Sciatic nerve (tissue), 2 donors: ENCODE measurements at places on chromosomes 5 and 9. TPM values are rescaled to one million over a fixed set of nuclear protein-coding genes. Genes with fewer than 3 reads are reported as not detected.
A peak's percentile ranks its signal among the peaks of the same experiment; 100 is the strongest.

DIRAS2 gene
- 5.8 TPM for total RNA-seq

GDA gene
- 2.4 TPM for total RNA-seq

CATSPER3 gene
- 0.80 TPM for total RNA-seq

PAEP gene
- total RNA-seq = not detected

SHOC1 gene
- total RNA-seq = not detected

PHYHD1 gene
- 38.7 TPM for total RNA-seq

HRCT1 gene
- total RNA-seq = 4.5 TPM

FST gene
- 27.6 TPM for total RNA-seq

ZNF483 gene
- 20.1 TPM for total RNA-seq

SLC6A7 gene
- total RNA-seq = not detected

CARD6 gene
- 10.9 TPM for total RNA-seq

KLHL9 gene
- total RNA-seq = 26.3 TPM

BSPRY gene
- total RNA-seq = 0.22 TPM

ABLIM3 gene
- total RNA-seq = 67.6 TPM

FBXW2 gene
- total RNA-seq = 65.5 TPM

RIOK2 gene
- 17.9 TPM for total RNA-seq

DNA sequence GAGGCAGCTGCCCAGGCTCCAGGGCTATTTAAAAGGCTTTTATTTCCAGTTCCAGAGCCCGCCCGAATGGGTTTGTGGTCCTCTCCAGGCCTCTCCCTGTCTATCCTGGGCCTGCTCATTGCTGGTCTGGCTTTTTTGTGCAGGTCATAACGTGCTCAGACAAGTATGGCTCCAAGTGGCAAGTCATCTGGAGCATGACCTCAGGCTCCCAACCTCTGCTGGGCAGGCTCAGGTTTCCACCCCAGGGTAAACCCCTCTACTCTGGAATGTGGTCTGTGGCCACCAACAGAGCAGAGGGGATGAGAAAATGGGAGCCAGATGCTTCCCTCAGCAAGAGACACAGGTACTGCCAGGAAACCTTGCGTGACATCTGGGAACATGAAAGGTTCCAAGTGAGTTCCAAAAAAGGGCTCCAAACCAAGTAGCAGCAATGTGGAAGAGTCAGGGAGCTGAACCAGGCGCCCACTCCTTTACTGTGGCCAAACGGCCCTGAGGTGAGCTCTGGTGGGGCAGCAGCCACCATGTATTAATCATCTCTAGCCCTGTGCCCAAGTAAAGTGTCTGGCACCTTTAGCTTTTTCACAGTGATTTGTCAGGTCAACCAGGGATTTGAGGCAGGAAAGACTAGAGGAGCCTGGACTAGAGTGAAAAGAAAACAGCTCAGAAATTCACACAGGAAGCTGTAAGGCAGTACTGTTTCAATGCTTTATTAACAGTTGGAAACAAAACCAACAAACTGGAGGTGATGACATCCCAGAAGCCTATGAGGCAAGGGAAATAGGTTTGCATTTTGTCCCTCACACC, 25.7 kb downstream of the PCDHGC5 start:
- DNase-seq = no peak

DNA sequence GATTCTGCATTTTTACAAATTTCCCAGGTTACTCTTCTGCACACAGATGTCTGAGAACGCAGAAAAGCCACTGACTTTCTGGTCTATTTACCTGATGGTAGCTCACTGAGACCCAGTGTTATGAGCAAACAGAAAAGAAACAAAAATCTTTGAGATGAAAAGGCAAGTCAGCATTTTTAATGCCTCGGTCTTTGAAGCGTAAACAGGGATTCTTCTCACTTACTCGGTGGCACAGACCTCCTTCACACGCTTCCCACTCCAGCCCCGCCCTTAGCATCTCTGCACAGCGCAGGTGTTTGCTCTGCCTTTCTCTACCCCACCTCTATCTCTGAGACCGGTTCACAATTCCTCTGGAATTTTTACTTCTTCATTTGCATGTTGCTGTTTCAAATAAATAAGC, 195.0 kb upstream of the IRX1 start:
- no peak for DNase-seq

DNA sequence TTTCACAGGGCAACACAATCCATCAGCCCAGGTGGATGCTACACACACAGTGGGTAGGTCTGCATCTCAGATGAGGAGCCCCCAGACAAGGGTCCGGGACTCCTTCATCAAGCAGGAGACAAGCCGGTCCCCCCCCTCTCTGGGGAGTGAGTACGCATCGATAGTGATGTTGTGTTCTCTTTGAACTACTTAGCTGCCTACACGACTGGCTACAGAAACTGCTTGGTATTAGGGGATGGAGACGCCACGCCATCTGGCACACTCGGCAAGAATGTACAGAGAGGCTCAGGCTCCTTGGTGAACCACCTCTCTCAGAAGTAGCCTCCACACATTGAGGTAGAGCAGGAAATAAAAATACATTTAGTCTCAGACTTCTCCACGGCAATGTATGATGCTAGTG, 179.8 kb downstream of the CNTNAP3 start:
- no peak for DNase-seq

DNA sequence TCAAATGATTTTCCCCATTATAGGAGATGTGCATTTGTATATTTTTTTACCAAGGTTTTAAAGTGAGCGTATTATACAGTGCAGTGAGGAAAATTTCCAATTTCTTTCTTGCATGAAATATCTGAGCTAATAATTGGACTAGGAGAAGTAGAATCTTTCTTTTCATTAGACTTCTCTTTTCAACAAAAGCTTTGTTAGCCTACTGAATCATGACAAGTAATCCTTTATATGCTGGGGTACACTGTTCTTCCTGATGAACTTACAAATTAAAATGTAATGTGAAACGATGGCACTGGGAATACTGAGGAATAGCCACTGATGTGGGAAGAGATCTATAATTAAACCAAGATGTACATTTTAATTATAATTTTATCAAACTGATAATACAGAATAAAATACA, 829.6 kb downstream of the PTPRD start:
- DNase-seq = no peak

GRCh38 chr5:137695651-137696428, 40.0 kb downstream of the KLHL3 start:
- no peak for DNase-seq

- DNase-seq = no peak
Observed at GRCh38 chr9:16252616-16253015, 617.9 kb downstream of the BNC2 start.

DNA sequence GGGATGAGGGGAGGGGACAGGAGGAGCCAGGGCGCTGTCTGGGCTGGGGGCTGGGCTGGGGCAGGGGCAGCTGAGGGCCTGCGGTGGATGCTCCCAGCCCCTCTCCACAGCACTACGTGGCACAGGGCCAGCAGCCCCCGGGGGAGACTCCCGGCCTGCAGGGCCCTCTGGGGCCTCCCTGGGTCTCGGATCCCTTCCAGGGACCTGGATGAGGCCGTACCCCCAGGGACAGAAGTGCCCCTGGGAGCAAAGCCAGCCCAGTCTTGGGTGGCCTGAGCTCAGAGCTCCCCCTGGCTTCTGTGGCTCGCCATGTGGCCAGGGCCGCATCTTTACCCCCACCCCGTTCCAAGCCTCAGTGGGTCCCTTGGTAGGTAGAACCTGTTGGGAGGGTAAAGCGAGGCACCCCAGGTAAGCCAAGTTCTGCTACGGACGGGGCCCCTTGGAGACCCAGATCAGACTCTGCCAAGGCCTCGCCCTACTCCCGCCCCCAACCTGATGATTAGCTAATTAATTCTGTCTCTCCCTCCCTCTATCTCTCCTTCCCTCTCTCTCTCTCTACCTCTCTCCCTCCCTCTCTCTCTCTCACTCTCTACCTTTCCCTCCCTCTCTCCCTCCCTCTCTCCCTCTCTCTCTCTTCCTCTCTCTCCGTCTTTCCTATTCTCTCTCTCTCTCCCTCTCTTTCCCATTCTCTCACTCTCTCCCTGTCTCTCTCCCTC, 24.3 kb downstream of the KCNT1 start:
- no peak for DNase-seq

GRCh38 chr5:134038138-134038537, 33.4 kb upstream of the VDAC1 start:
- no peak for DNase-seq

GRCh38 chr5:109865637-109866036, 175.9 kb downstream of the MAN2A1 start:
- no peak for DNase-seq

DNA sequence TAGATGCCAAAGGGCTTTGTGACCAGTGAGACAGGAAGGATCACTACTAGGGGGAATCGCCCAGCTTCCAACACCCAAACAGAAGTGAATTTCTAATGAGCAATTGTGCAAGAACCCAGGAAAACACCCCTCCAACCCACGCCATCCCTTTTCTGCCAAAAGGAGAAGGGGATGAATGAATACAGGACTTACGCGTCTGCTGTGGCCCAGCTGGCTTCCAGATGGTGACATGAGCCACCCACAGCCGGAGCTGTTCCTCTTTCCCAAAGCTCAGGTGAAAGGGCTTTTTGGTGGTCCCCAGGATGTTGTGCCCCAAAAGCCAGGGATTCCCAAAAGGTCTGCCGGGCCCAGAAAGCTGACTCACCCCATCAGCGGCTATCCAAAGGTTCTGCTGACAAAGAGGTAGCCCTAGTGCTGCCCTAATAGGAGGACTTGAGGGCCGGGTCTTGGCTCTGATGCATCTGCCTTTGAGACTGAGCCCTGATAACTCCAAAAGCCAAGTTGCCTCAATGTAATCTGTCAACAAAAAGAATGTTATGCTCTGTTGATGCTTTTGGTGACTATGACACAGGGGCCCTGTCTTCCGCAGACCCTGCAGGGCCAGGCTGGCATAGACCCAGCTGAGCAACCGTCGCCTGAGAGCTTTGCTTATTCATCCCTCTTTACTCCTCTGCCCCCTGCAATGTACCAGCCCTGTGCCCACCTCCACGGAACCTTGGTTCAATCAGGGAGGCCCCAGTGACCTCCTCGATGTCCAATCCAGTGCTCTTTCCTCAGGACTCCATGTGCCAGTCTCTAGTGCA, 14.5 kb downstream of the GSN start:
- peak; percentile 77 for DNase-seq

DNA sequence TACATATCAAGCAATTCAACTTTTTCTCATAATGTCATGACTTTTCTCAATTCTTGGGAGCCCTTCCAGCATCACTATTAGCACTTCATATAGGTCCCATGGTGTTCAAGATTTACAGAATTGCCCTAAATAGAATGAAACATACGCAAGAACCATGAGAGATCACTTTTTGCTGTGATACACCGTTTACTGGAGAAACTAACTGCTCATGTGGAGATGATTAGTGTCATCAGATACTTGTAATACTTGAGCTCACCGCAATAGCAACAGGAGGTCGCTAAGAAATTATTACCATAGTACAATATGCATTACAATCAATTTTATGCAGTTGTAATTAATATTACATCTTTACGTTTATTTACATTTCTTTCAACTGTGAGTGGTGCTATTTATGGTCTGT, 4.8 kb upstream of the PCSK5 start:
- DNase-seq = no peak

GRCh38 chr9:14440062-14440461, 126.1 kb upstream of the NFIB start:
- DNase-seq = no peak

GRCh38 chr9:4822057-4822456, 29.3 kb downstream of the RCL1 start:
- DNase-seq = no peak

GRCh38 chr9:92275541-92275940, 18.0 kb downstream of the IARS1 start:
- DNase-seq = no peak

- no peak for DNase-seq
Observed at GRCh38 chr5:41161271-41161670, 52.1 kb downstream of the C6 start.

DNA sequence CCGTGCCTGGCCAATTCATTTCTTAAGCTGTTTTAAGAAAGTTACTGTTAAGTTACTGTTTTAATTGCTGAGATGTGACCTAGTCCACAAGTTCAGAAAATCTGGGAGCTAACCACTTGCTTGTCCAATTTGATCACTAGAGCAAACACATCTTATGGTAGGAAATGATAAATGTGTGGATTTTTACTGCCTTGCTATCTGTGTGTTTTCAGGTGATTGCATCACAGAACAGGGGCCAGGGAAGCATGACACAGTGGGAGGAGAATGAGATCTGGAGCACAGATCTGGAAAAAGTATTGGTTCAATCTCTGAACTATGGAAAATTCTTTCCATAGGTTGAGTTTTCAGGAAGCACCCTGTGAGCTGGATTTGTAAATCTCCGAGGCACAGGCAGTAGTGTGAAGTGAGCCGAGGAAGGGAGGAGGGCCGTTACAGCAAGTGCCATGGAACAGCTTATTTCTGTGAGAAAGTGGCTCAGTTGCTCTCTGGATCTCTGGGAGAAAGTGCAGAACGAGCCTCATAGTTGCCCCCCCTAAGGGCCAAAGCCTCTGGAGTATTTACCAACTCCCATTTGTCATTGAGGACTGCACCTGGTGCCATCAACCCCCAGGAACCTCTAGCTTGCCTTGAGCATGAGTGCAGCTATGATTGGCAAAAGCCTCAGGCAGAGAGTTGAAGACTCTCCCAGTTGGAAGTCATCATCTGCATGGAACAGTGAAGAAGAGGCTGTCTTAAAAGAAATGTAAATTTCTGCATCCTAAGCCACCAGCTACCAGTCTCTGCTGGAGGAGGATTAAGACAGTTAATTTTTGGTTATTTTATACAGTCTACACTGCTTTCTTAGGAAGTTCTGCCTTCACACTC, 161.8 kb upstream of the CLINT1 start:
- no peak for DNase-seq

GRCh38 chr5:157172403-157172802, 6.3 kb upstream of the GARIN3 start:
- no peak for DNase-seq

DNA sequence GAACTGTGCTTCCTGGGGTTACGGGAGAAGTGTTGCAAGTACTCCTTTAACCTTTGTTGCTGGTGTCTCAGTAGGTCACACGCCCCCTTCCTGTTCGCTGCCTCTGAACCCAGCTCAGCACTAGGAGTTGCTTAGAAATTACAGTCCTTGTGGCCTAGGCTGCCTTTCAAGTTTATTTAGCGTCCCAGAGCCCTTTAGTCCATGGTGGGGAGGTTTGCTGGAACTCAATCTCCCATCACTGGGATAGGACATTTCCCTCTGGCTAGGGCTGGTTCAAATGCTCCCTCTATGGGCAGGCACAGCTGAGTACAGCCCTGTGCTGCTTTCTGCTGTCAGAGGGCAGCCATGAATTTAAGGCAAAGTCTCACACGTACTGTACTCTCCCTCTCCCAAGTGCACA, 4.7 kb downstream of the IFNA8 start:
- no peak for DNase-seq

- DNase-seq = no peak
Observed at GRCh38 chr5:127562252-127562651, 44.8 kb downstream of the PRRC1 start.

DNA sequence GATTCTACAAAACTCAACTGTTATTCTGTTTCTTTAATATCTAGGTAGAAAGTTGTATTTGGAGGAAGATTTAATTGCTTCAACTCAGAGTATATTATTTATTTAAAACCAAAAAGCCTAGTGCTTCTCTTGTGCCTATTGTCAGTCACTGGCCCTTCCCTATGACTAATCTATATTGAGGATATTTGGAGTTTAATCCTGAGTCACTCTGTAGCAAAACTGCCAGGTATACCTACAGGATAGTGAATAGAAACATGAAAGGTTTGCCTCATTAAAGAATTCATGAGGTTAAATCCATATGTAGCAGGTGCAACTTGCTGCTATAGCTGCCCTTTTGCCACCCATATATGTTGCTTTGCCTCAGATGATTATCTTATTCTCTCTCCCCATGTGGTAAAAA, 15.1 kb downstream of the PLK2 start:
- DNase-seq = no peak

GRCh38 chr9:95067897-95068296, 249.6 kb downstream of the FANCC start:
- no peak for DNase-seq
